ENCODE measurements at places on chromosomes 6 and 20.

- DNase-seq, result peak; percentile 66
Observed at GRCh38 chr20:41249411-41250281, 67.9 kb downstream of the ZHX3 start.

- DNase-seq, result no peak
Observed at GRCh38 chr6:43934183-43934802, 164.3 kb downstream of the VEGFA start.

GRCh38 chr6:5778317-5778857 is 228.3 kb downstream of the NRN1 start:
- no peak for DNase-seq

GRCh38 chr20:5780846-5781217 is 30.6 kb downstream of the SHLD1 start:
- no peak for DNase-seq

GRCh38 chr6:81226957-81227356 is 525.5 kb downstream of the TENT5A start:
- DNase-seq, result no peak

DNA sequence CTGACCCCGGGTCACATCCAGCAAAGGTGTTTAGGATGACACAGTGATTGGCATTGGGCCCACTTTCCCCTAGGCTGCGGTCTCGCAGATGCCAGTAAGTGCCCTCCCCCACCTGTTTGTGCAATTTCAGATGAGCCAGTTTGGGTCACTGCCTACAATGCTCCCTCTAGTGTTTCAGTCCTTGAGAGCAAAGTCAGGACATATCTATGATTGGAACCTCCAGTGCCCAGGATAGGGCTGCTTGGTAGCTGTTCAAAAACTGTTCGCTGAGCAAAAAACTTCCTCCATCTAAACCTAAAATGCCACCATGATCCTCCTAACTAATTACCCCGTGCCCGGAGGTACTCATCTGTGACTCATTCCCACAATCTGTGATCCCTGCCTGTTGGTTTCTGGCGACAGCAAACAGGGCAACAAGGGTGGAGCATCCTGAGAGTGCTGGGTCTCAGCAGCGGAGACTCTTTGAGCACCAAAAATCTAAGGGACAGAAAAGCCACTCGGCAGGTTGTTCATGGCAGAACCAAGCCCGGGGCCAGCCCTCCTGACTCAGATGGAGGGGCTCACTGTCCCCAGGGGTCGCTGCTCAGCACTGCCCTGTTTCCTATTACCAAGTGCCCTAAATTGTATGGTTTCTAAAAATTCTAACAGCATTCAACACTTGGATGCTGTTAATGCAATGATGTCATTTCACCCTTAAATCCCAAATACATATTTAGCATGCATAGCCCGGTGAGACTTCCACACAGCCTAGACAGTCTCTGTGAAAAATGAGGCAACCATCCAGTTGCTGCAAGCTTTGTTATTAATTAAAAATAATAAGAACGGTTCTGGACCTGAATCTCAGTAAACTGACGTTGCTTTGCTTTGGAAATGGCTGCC is 5.0 kb downstream of the VSX1 start:
- DNase-seq, result no peak

- DNase-seq, result no peak
Observed at GRCh38 chr6:135014353-135014832, 40.2 kb downstream of the HBS1L start.

- DNase-seq, result no peak
Observed at GRCh38 chr20:12012241-12013222, 94.8 kb downstream of the BTBD3 start.

DNA sequence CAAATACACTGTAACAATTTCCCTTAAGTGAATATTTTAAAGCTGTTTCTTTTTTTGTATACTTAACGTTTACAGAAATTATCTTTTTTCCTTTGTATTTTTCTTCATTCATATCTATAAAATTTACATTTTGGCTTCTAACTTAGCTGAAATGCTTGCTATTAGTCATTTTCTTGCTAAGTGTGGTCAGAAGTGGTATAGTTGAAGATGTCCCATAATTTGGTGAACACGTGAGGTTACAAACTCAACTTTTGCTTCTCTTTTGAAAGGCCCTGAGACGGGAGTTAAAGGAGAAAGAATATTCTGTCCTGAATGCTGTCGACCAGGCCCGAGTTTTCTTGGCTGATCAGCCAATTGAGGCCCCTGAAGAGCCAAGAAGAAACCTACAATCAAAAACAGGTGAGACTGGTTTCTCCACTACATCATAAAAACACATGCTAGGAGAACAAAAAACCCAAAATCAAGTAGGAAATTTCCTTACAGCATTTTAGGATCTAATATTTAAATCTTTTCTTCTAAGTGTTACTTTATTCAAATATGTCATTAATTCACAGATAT is 445.0 kb downstream of the UTRN start:
- DNase-seq, result no peak

GRCh38 chr20:3987296-3987695 is 28.1 kb downstream of the RNF24 start:
- DNase-seq, result no peak

DNA sequence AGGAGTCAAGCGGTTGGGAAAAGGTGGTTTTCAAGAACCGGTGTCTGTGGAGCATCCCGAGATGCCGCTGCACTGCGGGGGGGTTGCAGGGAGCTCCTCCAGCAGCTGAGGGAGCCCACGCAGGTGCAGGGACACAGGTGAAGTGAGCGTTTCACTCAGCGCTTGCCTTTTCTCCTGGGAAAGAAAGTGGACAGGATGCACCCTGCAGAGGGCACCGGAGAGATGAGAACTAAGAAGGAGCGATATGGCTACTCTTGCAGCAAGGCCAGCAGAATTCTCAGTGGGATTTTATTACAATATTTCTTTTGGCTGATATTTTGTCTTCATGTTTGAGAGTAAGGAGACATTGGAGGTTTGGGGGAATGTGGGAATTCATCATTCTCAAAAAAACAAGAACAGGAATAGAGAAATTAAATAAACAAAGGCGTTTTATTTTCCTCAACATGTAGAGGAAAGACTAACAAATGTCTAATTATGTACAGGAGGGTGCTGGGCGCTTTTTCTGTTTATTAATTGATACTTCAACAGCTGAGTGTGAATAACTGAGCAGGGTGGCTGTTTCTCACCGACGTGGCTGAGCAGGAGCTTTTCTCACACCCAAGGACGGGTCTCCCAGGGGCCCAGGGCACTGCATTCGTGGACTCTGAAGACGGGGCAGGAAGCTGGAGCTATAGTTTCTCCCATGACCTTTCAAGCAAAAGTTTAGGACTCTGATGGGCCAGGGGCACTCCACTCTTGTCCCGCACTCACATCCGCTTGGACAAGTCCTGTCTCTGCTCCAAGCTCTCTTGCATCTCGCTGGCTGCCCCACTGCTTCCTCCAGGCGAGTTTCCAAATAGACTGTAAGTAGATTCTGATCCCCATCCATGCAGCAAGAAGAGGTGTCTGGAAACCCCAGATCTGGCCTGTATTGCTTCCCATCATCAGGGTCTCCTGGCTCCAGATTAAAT is 176.1 kb downstream of the SMOC2 start:
- DNase-seq, result no peak

GRCh38 chr20:33007376-33008335 is at the start of gene BPIFB2:
Gene BPIFB2, plus strand, starts transcription at chr20:33007704. Its CDS starts 871 bp downstream, at chr20:33008575.
- no peak for DNase-seq

GRCh38 chr20:38452880-38453624 is 17.9 kb upstream of the SNHG17 start:
- no peak for DNase-seq

DNA sequence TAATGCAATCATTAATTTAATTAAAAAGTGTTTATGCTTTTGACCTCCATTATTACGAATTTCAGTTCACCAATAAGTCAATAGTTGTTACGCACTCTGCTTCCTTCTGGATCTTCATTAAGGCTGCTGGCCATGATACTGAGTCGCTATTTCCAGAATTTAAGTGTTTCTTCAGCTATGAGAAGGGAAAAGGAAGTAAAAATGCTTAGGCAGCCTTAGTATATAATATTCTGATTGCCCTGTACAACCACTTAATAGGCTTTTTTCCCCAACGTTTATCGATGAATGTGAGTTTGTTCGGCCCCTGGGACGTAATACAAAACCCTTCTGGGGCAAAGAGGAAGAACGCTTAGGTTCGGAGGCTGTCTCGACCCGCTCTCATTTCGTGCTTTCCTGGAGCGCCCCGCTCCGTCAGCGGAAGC is 644 bp downstream of the OARD1 start:
- DNase-seq, result no peak

DNA sequence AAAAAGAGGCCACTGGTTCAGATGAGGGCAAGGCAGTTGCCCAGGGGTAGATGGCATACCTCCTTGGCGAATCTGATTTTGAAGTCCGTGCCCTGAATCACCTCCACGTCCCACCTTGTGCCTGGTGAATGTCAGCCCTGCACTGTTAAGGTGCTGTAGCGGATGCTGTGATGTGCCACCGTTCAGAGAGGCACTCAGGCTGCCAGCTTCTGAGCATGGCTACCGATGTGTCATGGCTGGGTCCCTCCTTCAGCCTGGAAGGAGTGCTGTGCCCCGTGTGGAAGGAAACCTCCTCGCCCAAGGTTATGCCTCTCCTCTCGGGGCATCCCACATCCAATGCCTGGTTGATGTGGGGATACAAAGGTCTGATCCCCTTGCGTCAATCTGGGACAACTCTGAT is 43.6 kb downstream of the UST start:
- DNase-seq, result no peak

DNA sequence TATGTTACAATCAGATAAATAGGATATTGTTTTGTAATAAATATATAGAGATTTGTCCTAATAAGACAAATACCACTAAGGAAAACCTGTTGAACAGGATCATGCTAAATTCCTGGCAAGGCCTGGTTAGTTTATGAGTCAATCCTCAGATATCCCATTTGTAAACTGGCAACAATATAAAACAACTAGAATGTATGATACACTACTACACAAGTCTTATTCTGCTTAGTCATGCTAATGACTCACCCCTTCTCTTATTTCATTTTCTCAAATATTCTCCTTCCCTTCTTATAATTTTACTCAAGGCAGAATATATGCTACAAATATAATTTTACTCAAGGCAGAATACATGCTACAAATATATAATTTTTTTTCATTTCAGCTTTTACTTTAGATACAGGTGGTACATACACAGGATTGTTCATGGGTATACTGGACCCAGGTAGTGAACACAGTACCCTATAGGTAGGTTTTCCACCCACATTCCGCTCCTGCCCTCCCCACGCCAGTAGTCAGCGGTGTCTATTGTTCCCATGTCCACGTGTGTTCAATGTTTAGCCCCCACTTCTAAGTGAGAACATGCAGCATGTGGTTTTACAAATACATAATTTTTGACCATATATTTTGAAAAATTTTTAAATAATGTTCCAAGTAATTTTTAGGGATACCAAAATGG is 6.3 kb downstream of the OSER1 start:
- no peak for DNase-seq

DNA sequence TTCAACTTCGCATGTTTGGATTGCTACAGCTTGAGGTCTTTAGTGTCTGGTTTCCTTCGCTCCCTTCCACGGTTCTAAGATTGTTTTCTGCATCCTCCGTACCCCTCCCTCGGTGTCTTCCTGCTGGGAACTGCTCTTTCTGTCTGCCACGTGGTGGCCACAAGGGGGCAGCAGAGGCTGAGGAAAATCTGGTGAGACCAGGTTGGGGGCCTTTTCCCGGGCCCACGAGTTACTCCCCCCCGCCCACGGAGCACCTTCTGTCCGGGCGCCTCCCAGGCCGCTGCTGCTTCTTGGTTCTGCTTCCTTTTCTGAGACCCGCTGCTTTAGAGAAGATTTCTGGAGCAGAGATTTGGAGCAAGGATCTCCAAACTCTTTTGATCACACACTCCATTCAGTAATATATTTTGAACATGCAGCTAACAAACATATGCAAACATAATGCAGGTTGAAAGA is 21.1 kb upstream of the NOTCH4 start:
- DNase-seq, result peak; percentile 88

- no peak for DNase-seq
Observed at GRCh38 chr6:41214559-41215238, 13.4 kb upstream of the TREML4 start.

GRCh38 chr6:41367700-41368099 is 32.3 kb downstream of the NCR2 start:
- DNase-seq, result peak; percentile 83

DNA sequence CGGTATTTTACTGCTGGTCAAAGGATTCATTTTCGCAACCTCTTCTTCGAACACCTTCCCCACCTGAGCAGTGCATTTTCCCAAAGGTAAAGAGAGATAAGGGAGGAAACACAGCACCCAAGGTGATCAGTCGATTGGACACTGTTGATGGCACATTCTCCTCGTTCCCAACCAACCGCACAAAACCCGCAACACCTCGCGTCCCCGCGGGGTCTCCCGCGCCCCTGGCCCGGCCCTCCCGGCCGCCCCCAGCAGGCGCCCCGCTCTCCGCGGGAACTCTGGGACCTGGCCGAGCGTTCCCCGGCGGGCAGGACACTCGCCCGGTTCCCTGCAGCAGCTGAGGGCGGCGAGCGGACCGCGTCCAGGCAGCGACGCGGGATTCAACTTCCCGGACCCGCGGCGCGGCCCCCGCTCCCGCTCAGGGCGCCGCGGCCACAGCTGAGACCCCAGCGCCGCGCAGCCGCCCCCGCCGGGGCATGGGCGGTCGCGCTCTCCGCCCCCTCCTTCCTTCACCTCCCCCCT is 506 bp downstream of the RGS17 start:
- DNase-seq, result no peak

DNA sequence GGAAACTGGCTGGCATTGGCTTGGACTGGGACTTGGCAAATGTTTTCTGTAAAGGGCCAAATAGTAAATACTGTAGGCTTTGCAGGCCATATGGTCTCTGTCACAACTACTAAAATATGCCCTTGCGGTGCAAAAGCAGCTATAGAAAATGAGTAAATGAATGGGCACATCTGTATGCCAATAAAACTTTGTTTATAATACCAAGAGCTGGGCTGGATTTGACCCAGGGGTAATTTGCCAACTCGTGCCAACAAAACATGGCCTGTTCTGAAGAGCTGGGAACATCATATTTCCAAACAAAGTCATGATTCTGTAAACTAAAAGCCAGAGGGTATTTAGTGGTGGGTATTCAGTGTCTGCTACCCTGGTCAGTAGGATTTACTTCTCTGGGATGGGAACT is 320.1 kb upstream of the SOX4 start:
- DNase-seq, result no peak

GRCh38 chr20:63641792-63642523 is 11.3 kb downstream of the STMN3 start:
- peak; percentile 94 for DNase-seq

DNA sequence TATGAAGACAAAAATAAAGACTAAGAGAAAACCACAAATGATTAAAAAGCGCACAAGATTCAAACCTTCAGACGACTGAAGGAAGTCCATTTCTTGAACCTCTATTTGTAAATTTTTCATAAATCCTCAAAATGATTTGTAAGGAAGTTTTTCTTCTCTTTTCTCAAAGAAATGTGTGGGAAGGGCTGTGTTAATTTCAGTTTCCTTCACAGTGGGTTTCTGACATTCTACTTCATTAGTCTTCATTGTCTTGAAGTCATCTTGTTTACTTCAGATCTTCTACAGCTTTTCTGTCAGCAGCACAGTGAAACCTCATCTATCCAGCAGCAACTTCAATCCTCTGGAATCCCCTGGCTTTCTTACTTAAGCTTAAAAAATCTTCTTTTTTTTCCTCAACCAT is 87.6 kb upstream of the MYLIP start:
- DNase-seq, result no peak

DNA sequence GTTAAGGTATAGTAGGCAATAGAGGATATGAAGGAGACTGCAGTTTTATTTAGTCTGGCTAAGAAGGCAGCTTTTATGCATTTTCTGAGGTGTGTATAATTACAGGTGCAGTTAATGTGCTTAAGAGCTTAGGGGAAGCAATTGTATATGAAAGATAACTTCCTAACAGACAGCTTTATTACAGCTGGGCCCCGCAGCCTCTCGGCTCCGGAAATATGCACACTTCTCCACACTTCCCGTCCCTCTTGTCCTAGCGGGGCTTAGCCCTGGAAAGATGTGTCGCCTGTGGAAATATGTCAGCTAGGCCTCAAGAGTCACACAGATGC is 178.4 kb upstream of the ARID1B start:
- no peak for DNase-seq
